Activated CD4-positive, CD25-positive, alpha-beta regulatory T cell treated with anti-CD3 and anti-CD28 coated beads, Interleukin-2, amount 50 U/mL, for 16 hours (primary cell): ENCODE measurements at places on chromosomes 1 and 21.

DNA sequence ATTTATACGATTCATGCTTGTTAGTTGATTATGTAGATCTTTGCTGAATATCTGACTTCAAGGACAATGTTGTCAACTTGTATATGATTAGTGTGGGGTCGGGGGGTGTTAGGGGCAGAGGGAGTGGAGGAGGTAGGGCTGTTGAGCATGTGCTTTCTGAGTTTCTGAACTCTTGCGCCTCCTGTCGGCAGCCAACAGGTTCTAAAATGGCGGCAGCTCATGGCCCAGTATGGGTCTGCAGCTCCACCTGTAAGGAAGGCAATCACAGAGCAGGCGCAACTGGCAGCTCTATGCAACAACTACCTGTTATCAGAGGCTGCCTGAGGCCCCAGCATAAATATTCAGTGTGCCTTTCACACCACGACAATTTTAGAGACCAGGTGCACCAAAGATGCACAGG, 205.8 kb upstream of the PLXNA2 start:
- DNase-seq: no peak

DNA sequence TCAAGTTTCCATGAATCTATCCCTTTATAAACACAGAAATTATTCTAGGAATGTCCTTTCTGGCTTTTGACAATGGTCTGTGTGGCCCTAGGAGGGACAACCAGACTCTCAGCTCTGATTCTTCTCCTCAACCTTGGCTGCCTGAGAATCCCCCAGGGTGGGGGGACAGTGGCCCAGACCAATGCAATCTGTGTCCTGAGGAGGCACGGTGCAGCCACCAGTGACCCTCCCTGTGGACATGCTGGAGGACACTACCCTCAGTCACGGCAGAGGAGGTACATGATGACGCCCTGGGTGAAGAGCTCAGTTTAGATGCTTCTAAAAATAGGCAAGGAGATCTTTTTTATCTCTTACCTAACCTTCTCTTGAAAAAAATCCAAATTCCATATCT, 91.7 kb downstream of the PGBD5 start:
- DNase-seq: no peak

DNA sequence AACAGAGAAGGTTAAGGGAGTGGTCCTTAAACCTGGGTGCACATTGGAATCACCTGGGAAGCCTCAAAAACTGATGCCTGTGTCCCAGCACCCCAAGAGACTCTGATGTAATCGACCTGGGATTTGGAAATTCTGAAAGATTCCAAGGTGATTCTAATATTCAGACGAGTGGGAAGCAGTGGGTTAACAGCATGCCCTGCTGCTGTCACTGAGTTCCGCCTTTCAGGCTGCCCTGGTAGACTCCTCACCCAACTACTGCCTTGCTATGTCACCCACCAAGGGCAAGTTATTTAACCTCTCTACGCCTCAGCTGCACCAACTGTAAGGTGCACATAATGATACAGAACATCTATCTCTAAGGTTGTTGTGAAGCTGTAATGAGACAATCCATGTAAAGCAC, 59.2 kb downstream of the CD34 start:
- DNase-seq: no peak

DNA sequence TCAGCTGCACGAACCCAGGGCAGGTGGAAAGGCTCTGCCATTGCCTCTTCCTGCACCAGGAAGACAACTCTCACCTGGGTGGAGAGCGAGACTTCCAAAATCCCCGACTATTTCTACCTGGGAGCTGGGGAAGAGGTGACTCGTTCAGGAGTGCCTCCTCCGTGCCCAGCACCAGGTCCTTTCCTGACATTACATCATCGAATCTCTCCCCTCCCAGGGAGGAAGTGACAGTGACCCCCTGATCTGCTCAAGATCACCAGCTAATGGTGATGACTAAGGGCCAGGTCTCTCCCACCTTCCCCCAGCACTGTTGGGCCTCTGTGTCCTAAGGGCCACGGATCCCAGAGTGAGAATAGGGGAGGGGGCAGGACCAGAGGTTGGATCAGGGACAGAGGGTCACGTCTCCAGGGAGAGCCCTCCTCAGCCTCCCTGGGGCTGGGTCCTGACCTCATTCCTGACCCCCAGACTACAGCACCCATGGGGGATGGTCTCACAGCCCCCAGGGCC, 6.8 kb downstream of the MEGF6 start:
- DNase-seq: no peak

GRCh38 chr1:208851366-208851765, 607.2 kb upstream of the PLXNA2 start:
- no peak for DNase-seq

DNA sequence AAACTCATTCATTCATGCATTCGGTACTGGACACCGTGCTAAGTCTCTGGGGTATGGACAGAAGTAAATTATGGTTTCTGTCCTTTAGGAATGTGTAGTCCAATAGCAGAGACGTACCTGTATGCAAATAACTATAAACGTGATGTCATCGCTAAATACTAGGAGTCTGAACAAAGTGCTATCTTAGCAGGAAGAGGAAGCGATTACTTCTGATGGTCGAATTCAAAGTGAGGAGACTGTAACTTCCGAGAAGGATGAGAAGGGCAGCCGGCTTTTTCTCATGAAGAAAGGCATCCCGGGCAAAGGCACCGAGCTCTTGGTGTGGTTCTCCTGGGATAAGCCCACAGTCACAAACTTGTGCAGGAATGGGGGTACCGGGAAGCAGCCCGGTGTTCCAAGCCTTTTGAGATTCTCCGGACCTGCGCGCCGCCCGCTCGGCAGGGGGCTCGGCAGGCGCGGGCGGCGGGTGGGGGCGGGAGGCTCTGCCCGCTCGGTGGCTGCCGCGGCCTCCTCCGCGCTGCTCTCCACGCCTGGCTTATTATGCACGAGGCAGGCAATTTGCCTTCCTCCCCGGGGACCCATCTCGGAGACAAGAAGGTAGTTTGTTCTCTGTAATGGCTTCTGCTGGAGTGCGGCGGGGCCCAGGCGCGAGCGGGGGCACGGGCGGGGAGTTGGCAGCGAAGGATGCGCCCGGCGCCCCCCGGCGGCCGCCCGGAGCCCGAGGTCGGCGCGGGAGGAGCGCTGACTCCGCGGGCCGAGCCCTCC, 67.5 kb upstream of the CD1D start:
- DNase-seq: no peak

DNA sequence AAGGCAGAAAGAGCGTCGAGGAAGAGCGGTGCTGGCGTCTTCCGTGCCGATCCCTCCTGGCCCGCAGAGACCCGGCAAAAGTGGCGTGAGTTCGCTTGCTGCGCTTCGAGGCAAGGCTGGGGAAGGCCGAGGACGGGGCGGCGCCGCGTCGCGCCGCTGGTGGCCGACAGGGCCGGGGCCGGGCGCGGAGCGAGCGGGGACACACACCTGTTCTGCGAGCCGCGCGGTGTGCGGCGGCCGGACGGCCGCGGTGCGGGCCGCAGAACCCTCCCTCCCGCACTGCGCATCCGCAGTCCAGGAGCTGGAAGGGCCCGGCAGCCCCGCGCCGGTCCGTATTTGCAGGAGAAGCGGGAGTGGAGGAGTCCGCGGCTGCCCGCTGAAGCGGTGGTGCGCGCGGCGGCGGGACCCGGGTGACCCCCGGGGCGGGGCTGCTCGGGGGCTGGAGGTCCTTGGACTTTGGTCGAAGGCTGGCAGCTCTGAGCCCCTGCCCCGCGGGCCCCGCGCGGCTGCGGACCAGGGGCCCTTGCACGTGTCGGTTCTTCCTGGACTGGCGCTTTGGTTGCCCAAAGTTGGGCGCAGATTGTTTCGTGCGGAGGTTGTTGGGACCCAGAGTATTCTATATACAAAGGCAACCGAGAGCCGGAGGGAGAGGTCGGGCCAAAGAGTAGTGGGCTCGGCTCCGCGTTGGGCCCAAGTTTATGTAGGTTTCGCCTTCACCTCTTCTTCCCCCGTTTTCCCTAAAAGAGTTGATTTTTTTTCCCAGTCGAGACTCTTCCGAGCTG, 2.6 kb downstream of the RNF220 start:
- DNase-seq: no peak
